ENCODE measurements at places on chromosomes 7 and 10.

- DNase-seq: peak; percentile 81
These were observed at the start of gene EPHB6 for GRCh38 chr7:142854372-142855113. Gene EPHB6 (plus strand): TSS chr7:142855076. CDS start chr7:142863228, 8,152 bp downstream.

GRCh38 chr7:151599401-151600227, 79.9 kb upstream of the RHEB start:
- no peak for DNase-seq

DNA sequence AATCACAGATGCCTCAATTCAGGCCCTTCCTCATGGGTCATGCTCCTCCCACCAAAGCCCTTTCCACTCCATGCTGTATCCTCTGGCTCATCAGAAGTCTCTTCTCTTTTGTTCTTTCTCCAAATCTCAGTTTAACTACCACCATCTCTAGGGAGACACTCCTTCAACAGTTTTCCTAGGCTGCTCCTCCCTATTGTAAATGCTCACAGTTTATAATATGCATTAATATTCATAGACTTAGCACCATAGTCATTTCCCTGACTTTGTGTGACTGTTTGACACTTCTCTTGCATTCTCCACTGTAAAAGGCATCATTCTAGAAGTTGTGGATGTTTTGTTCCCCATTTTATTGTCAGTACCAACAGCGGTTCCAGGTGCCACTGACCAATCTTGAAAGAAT, 226.5 kb upstream of the PRSS1 start:
- DNase-seq: no peak

DNA sequence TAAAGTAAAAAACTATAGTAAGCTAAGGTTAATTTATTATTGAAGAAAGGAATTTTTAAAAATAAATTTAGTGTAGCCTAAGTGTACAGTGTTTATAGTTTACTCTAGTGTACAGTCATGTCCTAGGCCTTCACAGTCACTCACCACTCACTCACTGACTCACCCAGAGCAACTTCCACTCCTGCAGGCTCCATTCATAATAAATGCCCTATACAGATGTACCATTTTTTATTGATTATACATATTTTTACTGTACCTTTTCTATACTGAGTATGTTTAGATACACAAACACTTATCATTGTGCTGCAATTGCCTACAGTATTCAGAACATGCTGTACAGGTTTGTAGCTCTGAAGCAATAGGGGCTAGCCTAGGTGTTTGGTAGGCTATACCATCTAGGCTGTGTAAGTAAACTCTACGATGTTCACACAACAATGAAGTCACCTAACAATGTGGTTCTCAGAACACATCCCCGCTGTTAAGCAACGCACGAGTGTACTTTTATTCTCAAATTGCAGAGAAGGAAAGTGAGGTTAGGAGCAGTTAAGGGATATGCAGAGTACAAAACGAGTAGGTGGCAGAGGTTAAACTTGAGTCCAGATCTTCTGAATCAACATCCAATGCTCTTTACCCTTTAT, 38.9 kb upstream of the PLCE1 start:
- no peak for DNase-seq

DNA sequence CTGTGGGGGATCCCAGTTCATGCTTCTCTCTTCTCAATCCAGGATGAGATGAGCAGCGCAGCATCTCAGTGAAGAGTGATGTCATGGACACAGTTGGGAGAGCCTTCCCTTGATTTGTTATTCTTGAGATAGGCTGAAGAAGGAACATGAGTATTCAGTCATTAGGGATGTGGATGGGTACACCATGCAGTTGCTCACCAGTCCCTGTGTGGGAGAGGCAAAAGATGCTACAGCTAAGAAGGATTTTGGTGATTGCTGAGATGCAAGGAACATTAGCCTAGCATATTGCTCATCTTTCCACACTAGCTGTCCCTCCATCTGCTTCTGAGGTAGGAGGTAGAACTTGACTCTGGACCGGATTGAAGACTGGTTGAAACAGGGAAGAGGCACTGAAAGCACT, 179.6 kb downstream of the GALNT17 start:
- DNase-seq: no peak

- no peak for DNase-seq
These were observed 76.2 kb upstream of the SLC25A13 start for GRCh38 chr7:96397936-96398598.

- DNase-seq: no peak
These were observed 139.9 kb downstream of the CXCL12 start for GRCh38 chr10:44244745-44245600.

DNA sequence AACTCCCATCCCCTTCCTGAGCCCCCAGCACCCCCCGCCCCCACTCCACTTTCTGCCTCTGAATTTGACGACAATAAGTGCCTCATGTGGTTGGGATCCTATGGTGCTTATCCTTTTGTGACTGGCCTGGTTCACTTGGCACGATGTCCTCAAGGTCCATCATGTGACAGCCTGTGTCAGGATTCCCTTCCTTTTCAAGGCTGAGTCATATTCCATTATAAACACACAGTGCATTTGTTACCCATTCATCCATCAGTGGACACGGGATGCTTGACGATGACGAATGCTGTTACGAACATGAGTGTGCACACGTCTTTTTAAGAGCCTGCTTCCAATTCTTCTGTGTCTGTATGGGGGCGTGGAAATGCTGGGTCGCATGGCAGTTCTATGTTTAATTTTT, 26.7 kb downstream of the SHH start:
- DNase-seq: no peak

GRCh38 chr7:100803398-100804161, 23.7 kb downstream of the EPHB4 start:
- DNase-seq: peak; percentile 78

- no peak for DNase-seq
These were observed 44.1 kb upstream of the TARP start for GRCh38 chr7:38317515-38317914.

GRCh38 chr7:143299346-143299745, 11.2 kb downstream of the CASP2 start:
- no peak for DNase-seq

DNA sequence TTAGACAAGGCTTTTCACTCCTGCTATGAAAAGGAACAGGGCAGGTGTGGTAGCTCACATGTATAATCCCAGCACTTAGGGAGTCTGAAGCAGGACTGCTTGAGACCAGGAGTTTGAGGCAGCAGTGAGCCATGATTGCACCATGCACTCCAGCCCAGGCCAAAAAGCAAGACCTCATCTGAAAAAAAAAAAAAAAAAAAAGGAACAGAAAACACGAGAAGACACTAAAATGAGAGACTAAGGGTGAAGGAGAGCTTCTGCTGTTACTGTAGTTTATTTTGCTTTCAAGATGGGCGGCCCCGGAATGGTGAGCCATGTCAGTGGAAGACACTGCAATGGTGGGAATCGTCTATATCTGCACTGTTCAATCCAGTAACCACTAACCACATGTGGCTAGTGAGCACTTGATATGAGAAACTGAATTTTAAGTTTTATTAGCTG, 9.9 kb downstream of the PIP4K2A start:
- no peak for DNase-seq

GRCh38 chr7:5610500-5611186, 170.8 kb downstream of the RNF216 start:
- no peak for DNase-seq

DNA sequence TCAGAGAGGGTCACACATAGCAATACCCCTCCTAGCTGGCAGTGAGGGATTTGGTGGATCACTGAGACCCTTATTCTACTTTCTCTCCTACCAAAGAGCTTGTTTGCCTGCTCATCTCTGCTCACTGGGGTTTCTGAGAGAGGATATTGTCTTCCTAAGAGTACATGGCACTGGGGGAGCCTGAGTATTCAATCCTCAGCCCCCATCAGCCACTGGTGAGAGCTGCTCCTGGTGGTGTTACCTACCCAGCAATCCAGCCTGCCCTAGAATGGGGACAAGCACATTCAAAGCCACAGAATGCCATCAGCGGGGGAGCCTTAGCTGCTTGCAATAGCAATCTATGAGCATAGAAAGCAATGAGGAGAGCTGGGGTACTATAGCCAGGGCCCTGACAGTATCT, 281.1 kb downstream of the WDR11 start:
- DNase-seq: no peak

DNA sequence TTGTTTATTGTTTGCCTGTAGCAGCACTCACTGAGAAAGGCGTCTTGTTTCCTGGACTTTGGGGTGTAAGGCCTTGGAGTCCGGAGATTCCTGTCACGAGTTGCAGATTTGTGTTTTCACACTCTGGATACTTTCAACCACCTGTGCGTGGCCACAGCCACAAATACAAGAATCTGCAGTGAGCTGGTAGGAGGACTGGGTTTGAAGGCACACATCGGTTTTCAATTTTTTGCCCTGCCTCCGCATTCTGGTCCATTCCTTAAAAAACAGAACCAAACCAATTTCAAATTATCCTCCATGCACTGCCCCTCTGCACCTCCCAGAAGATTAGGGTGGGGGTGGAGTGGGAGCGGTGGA, 619 bp downstream of the EXOC4 start:
- no peak for DNase-seq

DNA sequence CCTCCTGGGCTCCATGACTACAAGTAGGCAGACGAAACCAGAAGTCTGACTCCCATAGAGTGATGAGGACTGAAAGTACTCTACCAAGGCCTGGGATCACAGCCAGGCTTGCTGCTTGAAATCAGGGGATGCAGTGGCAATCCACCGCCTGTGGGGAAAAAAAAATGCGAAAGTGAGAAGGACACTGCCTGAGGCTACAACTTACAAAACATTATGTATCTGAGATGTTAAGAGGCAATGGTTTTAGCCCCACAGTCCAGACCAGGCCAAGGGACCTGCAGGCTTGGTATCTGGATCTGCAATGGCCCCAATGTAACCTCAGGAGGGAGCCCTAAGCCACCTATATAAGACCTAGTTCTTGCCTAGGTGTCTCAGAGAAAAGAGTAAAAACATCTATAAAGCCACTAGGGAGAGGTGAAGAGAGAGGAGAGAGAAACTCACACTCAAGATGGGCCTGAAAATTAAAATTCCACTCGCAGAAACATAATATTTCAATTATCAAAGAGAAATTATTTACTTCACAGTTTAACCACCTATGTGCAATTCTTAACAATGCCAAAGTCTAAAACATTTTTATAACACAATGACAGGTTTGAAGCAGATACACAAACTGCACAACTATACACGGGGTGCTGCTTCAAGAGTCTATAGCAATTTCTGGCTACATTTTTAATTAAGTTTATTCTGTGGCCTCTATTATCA, 13.9 kb downstream of the DNAJC1 start:
- peak; percentile 55 for DNase-seq

- DNase-seq: no peak
These were observed 60.5 kb downstream of the SUFU start for GRCh38 chr10:102564209-102564834.

GRCh38 chr7:22578007-22578733, 78.2 kb upstream of the STEAP1B start:
- no peak for DNase-seq

DNA sequence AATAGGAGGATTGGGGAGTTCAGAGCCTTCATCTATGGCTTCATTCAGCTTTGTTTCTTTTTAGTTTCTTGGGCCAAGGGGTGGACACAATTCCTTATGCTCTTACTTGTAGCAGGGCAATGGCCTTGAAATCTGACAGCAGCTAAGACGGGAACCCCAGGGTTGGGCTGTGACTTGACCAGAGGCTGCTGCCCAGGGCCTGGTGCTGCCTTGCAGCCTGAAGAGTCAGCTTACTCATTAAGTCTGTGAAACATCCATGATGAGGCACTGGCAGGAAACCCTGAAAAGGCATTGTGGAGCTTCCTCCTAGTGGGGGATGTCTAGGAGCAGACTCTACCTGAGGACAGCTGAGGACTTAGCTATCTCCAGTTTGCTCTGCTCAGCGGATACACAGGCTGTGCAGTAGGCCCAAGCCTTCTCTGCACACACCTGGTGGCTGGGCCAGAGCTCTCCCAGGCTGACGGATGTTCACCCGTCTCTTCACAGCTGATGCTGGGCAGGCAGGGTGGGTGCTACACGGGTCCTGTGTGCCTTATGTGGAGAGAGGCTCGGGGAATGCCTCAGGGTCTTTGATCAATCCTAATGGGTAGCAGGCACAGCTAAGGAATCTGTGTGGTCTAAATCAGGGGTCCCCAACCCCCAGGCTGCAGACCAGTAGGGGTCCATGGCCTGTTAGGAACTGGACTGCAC, 17.8 kb downstream of the CXCL12 start:
- no peak for DNase-seq

- no peak for DNase-seq
These were observed 14.4 kb upstream of the ITGB1 start for GRCh38 chr10:32972460-32972859.

DNA sequence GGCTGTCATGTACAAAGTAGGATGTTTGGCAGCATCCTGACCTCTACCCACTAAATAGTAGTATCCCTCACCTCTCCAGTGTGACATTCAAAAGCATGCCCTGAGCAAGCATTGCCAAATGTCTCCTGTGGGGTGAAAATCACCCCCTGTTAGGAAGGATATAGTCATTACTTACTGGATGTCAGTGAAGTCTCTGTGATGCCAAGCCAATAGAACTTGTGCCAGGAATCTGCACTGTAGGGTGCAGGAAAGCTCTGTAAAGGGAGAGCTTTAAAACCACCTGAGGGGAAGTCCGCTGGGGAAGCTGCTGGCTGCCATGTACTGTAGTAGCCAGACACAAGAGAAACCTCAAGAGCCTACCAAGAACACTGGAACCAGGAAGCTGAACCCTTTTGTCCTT, 170.7 kb upstream of the DKK1 start:
- no peak for DNase-seq

DNA sequence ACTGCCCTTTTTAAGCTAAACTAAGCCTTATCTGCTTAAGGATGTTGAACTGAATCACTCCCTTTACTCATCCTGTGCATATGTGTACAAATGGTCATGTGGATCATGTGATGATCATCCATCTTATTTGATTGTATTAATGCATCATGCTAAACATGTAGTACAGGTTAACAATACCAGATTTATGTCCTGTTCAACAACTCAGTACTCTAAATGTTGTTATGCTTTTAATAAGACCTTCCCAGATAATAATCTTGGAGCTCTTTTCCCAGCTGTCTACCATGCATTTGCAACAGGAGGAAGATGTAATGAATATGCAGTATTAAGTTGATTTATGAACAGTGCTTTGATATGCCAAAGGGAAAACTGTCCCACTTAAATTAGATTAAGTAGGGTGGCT, 318.0 kb downstream of the BICC1 start:
- DNase-seq: no peak

DNA sequence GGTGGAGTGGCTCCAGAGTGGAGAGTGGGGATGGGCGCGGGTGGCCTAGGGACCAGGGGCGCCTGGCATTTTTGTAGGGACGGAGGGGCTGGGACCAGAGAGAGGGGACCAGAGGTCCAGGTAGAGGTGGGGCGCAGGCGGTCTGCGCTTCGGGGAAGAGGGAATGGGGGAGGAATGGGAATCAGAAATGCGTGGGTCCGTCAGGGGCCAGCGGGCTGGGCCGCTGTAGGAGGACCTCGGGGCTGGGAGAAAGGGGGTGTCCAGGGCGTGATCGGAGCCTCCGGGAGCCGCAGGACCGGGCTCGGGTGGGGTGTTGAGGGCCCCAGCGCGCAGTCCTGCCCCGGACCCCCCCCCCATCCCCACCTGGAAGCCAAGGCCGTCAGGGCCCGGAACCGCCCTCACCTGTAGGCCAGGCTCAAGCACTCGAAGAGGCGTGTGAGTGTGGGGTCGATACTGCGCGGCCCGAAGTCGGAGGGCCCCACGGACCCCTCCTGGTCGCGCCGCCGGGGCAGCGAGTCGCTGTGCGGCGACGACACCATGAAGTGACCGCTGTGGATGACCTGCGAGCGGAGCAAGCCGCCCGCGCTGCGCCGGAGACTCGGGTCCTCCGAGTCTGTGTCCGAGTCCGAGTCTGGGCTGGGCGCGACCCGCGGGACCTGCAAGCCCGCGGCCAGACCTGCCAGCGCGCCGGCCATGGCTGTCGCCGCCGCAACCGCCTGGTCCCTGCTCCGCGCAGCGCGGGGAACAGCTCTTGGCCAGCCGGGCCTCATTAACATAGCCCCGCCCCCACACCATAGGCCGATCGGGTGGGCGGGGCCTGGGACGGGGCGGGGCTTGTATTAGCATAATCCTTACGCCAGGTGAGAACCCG, at the start of gene MLXIPL:
Gene MLXIPL (minus strand): TSS at position 725 of the 871 bp plus-strand sequence. CDS start 30 bp downstream, at position 695.
- DNase-seq: peak; percentile 92

Measured in ecto neural progenitor cell (in vitro differentiated cells).